ENCODE measurements at places on chromosomes 5 and 9. TPM values are rescaled to one million over a fixed set of nuclear protein-coding genes. Genes with fewer than 3 reads are reported as not detected.

DNA sequence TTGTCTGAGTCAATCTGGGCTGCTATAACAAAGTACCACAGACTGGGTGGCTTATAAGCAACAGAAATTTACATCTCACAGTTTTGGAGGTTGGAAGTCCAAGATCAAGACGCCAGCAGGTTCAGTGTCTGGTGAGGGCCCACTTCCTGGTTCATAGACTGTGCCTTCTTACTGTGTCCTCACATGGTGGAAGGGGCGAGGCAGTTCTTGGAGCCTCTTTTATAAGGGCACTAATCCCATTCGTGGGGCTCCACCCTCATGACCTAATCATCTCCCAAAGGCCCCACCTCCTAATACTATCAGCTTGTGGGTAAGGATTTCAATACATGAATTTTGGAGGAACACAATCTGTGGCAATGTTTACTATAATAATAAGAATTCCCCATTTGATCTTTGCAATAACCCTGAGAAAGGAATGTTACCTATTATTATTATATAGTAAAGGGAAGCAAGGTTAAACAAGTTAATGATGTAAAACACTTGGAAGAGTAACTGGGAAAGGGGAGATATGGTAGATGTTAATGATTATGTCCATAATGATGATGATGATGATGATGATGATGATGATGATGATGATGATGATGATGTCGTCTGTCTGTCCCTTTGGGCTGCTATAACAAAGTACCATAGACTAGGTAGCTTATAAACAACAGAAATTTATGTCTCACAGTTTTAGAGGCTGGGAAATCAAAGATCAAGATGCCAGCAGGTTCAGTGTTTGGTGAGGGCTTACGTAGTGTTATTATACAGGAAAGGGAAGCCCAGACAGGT lies 40.8 kb downstream of the WHRN start:
- no peak for DNase-seq

DNA sequence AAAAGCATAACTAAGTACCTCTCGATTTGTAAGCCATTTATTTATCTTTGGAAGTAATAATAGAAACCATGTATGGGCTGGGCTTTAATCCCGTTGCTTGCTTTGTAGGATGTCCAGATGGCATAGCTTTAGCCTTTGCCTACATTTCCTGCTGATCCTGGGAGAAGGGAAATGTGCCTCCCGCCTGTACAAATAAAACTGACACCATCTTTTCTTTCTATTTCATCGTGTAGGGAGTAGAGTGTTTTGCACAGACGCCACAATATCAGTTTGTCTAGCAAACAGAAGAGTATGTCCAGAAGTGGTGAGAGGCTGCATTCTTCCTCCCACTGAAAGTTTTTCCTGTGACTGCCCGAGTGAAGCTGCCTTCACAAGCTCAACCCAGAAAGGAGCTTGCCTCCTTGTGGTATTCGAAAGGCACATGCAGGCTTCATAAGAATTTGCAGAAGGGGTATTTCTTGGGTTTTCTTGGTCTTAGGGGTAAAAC lies 24.7 kb upstream of the TJP2 start:
- no peak for DNase-seq

The C9orf152 gene
- total RNA-seq = not detected

DNA sequence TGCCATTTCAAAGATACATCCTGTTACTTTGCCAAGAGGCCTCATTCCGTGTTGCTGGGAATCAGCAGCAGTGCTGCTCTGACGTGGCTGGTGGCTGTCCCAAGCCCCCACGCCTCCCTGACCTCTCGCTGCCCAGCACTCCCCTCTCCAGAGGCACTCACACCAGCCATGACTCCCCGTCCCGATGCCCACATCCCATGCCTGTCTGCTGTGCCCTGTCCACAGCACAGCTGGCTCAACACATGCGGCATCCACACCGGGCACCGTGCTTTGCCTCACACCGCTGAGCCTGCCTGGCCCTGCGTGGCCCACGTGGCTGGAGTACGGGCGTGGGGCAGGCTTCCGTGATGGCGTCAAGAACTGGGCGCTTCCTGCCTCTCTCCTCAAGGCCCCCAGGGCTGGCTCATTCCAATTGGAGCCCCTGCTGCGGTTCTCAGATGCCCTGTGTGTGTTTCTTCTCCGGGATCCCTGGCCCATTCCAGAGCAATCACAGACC lies 7.8 kb upstream of the LCN1 start:
- DNase-seq = no peak

DNA sequence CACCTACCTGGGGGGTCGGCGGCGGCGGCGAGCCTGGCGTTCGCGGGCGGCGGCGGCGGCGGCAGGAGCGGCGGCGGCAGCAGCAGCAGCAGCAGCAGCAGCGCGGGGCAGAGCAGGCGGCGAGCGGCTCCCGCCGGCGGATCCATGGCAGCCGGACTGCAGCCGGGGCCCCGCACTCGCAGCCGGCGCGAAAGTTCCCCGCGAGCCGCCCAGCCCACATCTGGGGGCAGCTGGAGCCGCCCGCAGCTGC lies 153 bp downstream of the ADAMTS2 start:
- DNase-seq = no peak

GRCh38 chr9:77598991-77599390 lies 49.1 kb downstream of the GNA14 start:
- no peak for DNase-seq

DNA sequence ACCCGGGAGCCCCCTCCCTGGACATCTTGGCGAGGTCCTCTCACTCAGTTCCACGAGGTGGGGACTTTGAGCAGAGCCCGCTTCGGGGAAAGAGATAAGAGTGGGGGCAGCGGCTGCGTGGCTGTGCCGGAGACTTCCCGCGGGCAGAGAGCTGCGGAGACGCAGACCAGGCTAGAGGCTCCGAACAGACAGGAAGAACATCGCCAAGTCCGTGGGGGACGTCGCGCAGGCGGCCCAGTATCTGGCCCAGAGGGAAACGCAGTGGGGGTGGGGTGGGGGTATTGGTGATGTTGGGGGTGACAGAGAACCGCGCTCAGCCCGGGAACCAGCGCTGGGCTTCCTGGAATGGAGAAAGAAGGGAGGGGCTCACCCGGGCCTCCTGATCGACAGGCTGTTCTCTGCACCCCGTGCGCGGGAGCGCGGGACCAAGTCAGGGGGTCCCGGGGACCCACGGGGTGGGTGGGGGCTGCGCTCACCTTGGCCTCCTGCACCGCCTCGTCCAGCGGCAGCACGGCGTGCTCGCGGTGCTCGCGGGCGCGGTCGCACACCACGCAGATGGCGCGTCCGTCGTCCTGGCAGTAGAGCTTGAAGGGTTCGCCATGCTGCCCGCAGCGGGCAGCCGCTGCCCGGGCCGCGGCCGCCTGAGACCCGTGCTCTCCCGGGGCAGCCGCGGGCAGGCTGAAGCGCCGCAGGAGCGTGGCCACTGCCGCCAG lies 727 bp downstream of the TRIM7 start:
- no peak for DNase-seq

The WDR31 gene
- total RNA-seq = 0.67 TPM

The MOB3B gene
- total RNA-seq = 0.53 TPM

DNA sequence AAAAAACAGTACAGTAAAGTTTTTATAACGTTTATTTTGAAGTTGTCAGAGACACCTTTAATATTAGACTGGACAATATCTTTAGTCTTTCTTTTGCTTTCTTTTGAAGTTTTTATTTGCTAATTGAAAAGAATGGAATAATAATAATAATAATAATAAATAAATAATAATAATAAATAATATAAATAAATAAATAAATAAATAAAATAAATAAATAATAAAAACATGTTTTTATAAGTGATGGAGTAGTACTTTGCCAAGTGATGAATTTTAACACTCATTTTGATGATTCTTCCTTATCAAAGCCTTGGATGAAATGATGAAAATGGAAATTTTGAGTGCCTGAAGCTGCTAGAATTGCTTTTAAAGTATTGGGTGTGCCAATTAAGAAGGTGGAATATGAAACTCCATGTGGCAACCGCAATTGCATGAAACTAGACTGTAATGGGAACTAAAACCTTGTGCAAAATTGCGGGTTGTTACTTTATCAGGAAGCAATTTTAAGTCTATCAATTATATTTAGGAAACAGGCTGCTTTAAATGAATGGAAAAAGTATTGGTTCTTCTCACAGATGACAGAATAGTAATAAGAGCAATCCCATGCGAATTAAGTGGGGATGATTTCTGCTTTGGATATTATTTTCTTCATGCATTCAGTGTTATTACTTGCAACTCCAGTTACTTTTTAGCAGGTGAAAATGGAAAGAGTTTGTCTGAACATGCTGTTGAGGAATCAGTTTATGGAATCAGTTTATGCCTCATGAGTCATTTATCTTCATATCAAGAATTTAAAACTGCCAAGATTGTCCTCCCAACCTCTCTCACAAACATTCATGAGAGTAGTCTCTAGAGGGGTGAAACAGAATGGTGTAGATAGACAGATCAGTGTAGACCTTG lies 4.6 kb downstream of the ANXA1 start:
- no peak for DNase-seq

The FOXD4L4 gene
- total RNA-seq = 0.47 TPM

The P4HA2 gene
- 0.96 TPM for total RNA-seq

DNA sequence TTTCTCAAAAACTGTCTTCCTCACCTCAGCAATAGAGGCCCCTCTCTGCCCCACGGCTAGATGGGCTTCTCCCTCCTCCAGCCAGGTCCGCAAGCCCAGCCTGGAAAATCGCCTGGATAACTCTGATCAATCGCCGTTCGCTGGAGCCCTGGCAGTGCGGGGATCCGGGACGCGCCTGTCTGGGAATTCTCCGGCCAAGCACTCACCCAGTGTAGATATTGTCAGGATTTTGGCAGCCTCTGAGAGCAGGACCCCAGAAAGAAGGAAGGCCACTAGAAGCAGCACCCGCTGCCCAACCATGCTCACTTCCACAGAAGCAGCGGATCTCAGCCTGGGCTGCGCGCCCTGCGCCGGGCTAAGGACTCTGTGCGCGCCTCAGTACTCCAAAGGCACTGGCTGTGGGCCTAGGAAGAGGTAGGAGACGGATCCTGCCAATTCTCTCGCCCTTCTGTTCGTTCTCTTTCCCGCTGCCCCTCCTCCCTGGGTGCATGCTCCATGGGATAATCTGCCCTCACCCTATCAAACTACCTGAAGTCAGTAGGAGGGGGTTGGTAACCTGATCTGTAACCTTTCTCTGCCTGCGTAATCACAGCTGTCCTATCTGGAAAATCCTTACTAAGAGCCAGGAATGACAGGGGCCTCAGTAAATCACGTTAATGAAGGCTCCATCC lies at the start of gene UGT3A1:
TSS of gene UGT3A1 (minus strand) at position 450 of the 671 bp plus-strand sequence. CDS start at position 300, 150 bp downstream.
- DNase-seq = no peak

DNA sequence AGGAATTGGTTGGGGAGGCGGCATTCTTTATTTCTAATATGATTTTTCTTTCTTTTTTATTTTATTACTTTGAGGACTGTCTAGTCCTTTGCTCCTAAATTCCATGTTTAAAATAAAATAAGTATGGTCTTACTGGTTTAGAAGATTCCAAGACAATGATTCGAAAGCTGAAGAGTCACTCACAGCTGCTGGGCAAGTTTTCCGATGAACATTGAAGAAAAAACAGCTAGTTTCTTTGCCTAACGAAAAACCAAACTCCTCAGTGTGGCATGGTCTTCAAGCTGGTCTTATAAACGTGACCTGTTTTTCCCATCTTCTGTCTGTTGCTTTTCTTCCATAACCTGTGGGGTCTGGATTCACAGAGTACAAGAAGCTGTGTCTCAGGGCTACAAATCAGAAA lies 25.1 kb downstream of the ZNF474 start:
- DNase-seq = no peak

DNA sequence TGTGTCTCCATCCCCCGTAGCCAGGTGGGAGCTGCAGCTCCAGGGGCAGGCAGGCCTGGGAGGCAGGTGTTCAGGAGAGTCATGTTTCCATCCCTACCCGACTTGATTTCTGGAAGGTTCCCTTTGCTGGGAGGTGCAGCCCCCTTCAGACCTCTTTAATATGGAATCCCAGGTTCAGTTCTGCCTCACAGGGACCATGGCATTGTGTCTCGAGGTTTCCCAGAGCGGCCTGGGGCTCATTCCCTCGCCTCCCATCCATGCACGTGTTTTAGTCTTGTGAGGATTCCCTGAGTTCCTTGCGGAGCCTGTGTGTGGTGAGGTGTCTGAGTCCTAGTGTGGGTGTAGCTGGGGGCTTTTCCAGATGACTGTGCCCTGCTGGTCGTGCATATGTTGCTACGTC lies 16.5 kb upstream of the AHRR start:
- no peak for DNase-seq

DNA sequence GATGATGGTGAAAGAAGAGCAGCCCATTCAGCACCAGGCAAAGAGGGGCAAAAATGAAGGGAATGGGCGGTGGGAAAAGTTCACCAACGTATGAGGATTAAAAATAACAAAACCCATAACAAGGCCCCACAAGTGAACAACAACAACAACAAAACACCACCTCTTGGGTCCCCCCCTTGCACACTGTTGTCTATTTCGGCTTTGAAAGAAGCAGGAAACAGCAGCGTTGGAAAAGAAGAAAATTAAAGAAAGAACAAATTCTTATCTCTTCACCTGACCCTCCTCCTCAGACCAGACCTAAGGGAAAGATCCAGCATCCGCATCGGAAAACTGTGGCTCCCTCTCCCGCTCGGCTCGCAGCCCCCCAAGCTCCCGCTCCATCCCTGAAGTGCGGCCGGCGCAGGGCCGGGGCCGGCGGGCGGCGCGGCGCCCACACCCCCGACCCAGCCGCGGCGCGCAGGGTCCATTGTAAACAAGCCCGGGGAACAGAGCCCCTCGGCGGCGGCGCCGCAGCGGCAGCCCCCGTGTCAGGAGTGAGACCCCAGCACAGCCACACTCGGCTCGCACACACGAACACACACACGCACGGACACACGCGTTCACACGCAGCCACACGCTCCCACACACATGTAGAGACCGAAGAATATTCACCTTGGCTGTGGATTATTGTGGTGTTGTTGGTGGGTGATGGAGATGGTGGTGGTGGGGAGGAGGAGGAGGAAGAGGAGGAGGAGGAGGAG lies 535 bp downstream of the RFX3 start:
- peak; percentile 43 for DNase-seq

The FAM81B gene
- not detected for total RNA-seq

DNA sequence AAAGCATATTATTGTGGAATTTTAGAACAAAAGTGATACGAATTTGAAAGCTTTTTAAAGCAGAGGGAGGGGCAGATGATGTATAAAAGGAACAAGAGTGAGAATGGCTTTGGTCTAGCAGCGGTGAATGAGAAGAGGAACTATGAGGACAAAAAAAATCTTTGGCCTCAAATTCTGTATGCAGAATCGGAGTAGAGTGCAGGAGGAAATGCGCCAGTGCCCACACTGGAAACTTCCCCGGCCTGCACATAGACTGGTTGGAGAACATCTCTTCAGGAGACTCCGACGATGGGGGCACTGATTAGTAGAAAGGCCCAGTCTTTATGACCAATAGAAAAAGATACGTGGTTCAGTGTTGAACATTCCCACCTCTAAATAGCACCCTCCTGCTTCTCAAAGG lies 51.3 kb downstream of the SLC46A2 start:
- DNase-seq = no peak

- DNase-seq = no peak
Measured at GRCh38 chr5:133680830-133681565, 68.7 kb upstream of the FSTL4 start.
